Activated CD4-positive, alpha-beta memory T cell treated with anti-CD3 and anti-CD28 coated beads for 36 hours (primary cell): ENCODE measurements at places on chromosomes 16 and 17.

GRCh38 chr17:18167421-18167820, 16.2 kb upstream of the ALKBH5 start:
- no peak for DNase-seq

- DNase-seq = no peak
These were observed 1.4 kb upstream of the CA7 start for GRCh38 chr16:66842765-66843164.

- DNase-seq = no peak
These were observed 72.0 kb downstream of the CNGB1 start for GRCh38 chr16:57898961-57899360.

DNA sequence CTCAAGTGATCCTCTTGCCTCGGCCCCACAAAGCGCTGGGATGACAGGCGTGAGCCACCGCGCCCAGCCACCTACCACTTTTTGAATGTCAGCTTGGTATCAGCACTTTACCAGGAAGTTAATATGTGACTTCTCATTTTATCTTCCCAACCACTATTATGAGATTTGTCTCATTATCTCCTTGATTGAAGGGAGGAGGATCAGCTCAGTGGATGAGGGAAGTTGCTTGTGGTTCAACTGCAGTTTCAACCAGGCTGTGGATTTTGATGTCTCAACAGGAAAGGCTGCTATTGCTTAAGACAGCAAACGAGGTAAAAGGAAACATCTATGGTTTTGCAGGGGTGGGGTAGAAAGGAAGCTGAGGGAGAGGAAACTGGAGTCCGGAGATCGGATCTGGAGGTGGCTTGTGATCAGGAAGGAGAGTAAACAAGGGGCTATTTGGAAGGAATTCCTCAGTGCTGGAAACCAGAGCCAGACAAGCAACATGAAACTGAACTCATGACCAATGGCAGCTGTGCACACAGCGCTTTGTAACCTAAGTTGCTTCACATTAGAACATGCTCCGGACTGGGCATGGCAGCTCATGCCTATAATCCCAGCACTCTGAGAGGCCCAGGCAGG, 180.5 kb downstream of the VPS53 start:
- DNase-seq = no peak

- no peak for DNase-seq
These were observed 275.1 kb upstream of the TBX2 start for GRCh38 chr17:61124562-61124961.

DNA sequence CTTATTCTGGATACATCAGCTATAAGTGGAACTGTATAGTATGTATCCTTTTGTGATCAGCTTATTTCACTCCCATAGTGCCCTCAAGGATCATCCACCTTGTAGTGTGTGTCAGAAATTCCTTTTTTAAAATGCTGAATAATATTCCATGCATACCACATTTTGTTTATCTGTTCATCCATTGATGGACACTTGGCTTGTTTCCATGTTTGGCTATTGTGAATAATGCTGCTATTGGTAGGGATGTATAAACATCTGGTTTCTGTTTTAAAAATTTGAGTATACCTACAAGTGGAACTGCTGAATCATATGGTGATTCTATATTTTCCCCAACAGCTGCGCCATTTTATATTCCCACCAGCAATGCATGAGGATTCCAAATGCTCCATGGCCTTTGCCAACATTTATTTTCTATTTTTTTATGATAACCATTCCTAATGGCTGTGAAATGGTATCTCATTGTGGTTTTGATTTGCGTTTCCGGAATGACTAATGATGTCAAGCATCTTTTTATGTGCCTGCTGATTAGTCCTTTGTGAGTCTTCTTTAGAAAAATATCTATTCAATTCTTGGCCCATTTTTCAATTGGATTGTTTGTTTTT, 11.6 kb downstream of the RCVRN start:
- no peak for DNase-seq

GRCh38 chr17:73933871-73934270, 269.6 kb upstream of the RPL38 start:
- no peak for DNase-seq

GRCh38 chr17:29982991-29983653, 41.7 kb downstream of the EFCAB5 start:
- DNase-seq = no peak

DNA sequence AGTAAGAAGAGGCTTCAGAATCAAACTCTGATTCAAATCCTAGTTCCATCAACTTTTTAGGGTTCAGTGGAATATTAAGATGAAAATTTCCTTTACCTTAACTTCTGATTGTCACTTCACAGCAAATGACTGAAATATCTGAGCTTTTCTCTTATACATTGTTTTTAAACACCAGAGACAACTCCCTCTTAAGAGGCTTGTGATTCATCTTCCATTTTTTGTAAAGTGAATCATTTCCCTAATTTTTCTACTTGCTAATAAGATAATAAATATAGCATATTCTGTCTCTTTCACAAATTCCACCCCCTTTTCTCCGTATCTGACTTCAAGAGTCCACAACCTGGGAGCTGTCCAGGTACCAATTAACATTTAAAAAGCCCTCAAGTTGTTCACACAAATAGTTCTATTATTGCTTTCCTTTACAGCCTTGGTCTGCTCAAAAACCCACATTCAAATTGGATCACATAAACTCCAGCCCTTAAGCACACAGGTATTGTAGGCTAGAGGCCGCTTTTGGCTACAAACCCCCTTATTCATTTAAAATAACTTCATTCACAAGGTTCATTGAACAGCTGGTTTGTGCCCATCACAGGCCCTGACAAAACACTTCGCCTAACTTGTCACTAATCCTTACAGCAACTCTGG, 14.1 kb upstream of the UTP6 start:
- DNase-seq = no peak

DNA sequence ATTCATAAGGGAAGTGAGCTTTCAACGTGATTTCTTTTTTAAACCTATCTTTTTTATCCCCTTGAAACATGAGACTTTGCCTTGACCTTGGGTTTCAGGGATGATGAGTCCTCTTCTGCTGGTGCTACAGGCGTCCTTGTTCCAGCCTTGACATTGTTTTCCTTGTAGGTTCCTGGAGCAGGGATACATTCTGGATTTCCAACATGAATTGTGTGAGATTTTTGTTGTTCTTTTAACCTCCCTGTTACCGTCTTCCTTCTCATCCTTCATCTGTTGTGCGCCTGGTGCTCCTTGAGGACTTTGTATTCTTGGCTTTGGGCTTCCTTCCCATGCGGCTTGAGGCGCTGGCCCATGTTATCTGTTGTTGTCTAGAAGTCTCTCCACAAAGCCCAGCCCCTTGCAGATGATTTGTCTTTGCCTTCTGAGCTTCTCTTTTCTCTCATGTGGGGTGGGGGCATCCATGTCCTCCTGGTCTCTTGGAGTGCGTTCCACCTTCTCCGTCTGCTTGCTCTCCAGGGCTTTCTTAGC, 283.6 kb downstream of the SNX29 start:
- DNase-seq = no peak

- no peak for DNase-seq
These were observed 22.6 kb downstream of the SMPD3 start for GRCh38 chr16:68425498-68426346.

DNA sequence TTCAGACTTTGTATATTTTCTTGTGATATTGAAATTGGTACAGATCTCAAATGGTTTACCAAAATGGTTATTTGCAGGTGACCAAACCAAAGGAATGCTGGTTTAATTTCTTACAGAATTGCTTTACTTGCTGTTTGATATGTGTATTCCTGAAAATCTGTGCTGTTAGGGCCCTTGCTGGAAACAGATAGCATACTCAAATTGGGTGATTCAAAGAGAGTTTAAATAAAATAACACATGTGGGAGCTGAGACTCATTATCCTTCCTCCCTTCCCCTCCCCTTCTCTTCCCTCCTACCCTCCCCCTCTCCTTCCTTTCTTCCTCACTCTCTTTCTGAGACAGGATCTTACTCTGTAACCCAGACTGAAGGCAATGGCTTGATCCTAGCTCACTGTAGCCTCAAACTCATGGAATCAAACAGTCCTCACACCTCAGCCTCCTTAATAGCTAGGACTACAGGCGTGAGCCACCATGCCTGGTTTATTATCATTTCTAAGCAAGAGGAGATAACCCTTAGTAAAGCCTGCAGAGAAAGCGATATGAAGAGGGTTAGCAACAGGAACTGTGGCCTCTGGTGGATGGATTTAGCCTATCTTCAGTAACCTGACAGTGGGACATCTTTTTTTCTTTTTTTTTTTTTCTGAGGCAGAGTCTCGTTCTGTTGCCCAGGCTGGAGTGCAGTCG, 141.9 kb downstream of the BCAS3 start:
- no peak for DNase-seq

DNA sequence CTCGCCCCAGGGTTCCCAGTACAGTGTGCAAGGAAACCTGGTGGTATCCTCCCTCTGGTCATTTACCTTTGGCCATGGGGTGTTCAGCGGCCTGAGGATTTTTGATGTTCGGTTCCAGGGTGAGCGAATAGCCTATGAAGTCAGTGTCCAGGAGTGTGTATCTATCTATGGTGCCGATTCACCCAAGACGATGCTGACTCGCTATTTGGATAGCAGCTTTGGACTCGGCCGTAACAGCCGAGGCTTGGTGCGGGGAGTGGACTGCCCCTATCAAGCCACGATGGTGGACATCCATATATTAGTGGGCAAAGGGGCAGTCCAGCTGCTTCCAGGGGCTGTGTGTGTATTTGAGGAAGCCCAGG, 1.2 kb downstream of the AOC2 start:
- DNase-seq = no peak

DNA sequence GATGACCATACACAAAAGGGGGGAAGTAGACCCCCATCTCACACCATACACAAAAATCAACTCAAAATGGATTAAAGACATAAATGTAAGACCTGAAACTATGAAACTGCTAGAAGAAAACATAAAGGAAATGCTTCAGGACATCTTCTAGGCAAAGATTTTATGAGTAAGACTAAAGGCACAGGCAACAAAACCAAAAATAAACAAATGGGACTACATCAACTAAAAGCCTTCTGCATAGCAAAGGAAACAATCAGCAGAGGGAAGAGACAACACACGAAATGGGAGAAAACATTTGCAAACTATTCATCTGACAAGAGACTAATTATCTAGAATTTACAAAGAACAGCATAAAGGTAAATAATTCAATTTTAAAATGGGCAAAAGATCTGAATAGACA, 152.1 kb downstream of the AXIN2 start:
- no peak for DNase-seq

GRCh38 chr17:152860-153420, 15.6 kb downstream of the SCGB1C2 start:
- DNase-seq = no peak

DNA sequence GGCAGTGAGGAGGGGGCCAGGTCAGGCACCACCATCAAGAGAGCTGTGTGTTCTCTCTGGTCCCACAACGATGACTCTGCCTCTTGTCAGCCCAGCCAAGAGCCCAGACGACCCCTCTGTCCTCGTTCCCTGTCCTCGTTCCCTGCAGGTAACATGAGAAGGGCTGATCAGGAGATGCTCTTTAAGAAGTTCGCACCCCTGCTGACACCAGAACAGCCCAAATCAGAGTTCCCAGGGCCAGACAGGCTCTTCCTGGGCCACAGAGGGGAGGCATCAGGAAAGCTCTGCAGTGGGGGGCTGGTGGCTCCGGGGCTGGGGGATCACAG, 13.5 kb upstream of the DNAI2 start:
- DNase-seq = no peak

GRCh38 chr16:23802776-23803175, 33.0 kb upstream of the PRKCB start:
- DNase-seq = no peak

GRCh38 chr17:36545077-36545464, 352 bp downstream of the GGNBP2 start:
- no peak for DNase-seq

GRCh38 chr17:51059781-51060180, 60.9 kb downstream of the SPAG9 start:
- DNase-seq = no peak

DNA sequence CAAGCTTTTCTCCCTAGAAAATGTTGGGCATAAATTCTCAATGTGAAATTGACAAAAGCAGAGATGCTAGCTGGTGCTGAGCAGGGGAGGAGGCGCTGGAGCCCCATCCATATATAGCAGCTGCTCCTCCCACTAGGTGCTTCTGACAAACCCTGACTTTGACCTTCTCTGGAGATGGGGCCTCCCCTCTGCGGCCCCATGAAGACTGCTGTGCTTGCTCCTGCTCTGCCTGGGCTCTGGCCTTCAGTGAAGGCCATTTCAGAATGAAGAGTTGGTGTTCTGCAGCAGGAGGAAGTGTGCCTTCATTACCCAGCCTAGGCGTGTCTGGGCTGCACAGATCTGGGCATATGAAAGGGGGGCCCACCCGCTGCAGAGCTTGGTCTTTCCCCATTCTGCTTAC, 29.7 kb downstream of the ASIC2 start:
- no peak for DNase-seq

DNA sequence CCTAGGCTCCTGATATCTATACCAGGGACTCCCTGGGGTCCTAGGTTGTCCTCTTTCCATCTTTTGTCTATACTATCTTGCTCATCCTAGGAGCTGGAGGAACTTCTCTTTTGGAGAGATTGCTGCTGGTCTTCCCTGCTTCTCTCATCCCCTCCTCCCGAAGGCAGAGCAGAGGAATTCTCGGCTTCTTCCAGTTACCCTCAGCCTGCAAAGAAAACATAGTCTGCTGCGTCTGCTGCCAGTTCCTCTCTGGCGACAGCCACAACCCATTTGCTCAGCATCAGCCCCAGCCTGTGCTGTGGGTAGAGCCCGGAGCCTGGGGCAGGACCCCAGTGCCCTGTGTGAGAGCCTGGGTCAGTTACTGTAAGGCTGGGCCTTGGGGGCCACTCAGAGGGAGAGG, 21.5 kb upstream of the DYNLL2 start:
- DNase-seq = no peak

GRCh38 chr17:71883845-71884244, 237.0 kb upstream of the SOX9 start:
- no peak for DNase-seq

DNA sequence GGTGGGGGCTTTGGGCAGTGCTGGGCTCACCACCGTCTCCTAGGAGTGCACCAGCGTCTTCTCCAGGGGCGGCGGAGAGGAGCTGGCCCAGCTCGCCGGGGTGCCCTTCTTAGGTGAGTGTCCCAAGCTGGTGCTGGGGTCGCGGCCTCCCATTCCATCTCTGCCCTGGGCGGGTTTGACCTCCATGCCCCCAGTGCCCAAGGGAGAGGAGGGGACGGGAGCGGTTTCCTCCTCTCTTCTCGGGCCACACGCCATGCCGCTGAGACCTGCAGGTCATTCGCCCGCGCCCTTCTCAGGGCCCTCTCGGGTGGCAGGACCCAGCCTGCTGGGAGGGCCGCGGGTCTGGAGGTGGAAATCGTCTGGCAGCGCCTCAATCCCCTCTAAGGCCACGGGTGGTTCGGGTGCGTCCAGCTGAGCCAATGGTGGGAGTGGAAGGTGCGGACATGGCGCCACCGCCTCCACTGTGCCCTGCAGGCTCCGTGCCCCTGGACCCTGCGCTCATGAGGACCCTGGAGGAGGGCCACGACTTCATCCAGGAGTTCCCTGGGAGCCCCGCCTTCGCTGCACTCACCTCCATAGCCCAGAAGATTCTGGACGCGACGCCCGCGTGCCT, 5.3 kb downstream of the IGFALS start:
- no peak for DNase-seq

DNA sequence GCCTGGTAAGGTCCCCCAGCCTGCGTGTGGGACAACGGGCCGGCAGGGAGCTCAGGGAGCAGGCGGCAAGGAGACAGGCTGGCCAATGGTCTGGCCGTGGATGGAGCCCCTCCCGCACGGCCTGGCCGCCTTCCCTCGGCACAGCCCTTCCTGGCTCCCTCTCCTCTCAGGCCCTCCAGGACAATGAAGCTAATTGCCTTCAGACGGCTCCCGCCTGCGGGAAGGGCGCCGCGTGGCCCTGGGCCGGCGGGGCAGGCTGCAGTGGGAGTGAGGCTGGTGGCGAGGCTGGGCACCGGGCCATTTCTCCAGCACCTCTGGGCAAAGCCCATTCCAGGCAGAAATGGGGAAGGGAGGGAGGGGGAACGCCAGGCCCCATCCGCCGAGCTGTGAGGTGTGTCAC, 50.9 kb downstream of the ENGASE start:
- no peak for DNase-seq
